Activated naive CD8-positive, alpha-beta T cell treated with anti-CD3 and anti-CD28 coated beads for 36 hours (primary cell): ENCODE measurements at places on chromosomes 12 and 14.

DNA sequence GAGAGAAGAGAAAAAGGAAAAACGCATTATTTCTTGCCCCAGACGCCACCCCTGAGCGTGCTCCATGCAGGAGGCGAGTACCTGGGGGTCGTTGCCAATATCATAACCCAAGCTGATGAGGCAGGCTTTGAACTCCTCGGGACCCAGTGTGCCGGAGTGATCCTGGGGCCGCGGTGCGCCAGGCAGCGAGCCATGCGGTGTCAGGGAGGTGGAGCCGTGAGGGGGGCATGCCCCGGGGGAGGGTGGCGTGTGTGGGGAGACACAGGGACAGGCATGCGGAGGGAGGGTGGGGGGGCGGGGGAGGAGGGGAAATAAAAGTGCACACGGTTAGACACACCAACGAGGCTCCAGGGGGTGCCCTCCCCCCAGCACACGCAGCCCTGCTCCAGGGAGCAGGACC is 86.0 kb upstream of the ZFP36L1 start:
- no peak for DNase-seq

GRCh38 chr12:51324953-51325352 is 979 bp upstream of the BIN2 start:
- no peak for DNase-seq

- no peak for DNase-seq
Measured at GRCh38 chr12:124610629-124611558, 43.5 kb upstream of the NCOR2 start.

- DNase-seq: peak; percentile 54
Measured at GRCh38 chr12:24960222-24960855, 11.4 kb upstream of the BCAT1 start.

DNA sequence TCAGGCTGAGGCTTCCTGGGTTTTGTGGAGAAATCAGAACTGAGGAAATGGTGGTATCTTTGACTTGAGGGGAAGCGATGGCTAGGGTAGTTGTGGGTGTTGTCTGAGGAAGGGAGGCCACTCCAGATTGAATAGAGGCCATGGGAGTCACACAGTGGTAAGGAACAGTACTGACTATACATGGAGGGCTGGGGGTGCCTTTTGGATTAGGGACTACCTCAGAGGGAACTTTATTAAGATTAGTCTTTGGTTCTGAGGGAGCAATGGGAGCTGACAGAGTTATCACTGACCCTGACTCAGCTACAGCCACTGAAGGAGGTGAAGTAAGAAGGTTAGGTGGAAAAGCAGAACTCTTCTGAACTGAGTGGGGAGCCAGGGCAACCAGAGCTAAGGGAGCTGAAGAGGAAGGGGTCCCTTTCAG is 4.4 kb downstream of the NACA start:
- no peak for DNase-seq

DNA sequence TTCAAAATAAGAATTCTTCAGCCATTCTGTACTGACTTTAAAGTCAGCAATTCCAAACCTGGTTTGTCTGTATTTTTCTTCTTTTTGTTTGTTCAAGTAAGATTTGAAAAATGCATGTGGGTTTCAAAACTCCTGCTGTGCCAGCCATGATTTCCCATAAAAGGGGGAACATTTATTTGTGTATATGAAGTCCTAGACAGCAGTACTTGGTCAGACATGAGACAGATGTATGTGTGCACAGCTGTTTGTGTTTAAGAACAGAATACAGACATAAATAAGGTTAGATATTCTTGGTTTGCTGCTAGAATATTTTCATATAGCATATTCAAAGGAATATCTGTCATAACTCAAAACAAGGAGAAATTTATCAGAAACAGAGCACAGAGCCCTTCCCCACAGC is 236.0 kb downstream of the ADAMTS20 start:
- DNase-seq: no peak

DNA sequence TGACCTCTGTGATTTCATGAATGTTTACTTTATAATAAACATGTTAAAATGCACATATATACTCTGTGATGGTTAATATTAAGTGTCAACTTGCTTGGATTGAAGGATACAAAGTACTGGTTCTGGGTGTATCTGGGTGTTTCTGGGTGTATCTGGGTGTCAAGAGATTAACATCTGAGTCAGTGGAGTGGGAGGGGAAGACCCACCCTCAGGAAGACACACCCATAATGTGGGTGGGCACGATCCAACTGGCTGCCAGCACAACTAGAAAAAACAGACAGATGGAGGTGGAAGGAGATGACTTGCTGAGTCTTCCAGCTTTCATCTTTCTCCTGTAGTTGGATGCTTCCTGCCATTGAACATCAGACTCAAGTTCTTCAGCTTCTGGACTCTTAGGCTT is 11.9 kb downstream of the NUP37 start:
- no peak for DNase-seq

GRCh38 chr14:68580096-68580645 is 212.7 kb downstream of the ZFP36L1 start:
- DNase-seq: no peak
